HFFc6 (cell line): ENCODE measurements at places on chromosomes 6 and 20. TPM values are rescaled to one million over a fixed set of nuclear protein-coding genes. Genes with fewer than 3 reads are reported as not detected.

C6orf15 gene
- not detected in 3 replicates for total RNA-seq

- H3K4me1 ChIP-seq = no peaks in the 10 kb centered on the region
- H3K4me3 ChIP-seq = no peak overlapping the region
- peaks cover 2% of the 10 kb centered on the region for H3K27me3 ChIP-seq
- no peak for DNase-seq
These were observed 132.9 kb downstream of the JPH2 start for GRCh38 chr20:44054118-44054517.

DNA sequence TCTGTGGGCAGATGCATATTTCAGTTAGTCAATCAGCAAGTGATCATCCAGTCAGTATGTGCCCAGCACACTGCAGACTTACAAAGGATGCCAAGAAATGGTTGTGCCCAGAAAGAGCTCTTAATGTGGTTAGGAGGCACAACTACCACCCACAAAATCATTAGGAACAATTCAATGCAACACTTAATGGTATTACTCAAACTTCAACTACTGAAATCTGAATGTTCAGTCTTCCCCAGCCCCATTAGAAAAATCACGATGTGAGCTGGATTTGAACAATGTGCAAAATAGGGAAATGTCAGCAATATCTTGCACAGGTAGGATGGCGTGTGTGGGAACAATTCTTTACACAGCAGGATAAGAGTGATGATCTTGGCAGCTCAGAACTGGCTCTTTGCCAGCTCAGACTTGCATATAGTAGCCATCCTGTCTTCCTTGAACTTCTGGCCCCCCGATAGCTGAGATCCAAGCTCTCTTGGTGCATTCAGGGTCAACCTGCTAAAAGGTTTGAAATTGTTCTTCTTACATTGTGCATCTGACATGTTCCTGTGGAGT, 556.7 kb upstream of the HTR1E start:
- H3K36me3 ChIP-seq = no peaks in the 10 kb centered on the region
- H3K27ac ChIP-seq = no peak overlapping the region
- DNase-seq = no peak
- no peaks in the 10 kb centered on the region for H3K27me3 ChIP-seq
- no peaks in the 10 kb centered on the region for H3K4me1 ChIP-seq

HUS1B gene
- total RNA-seq = 0.21 to 0.24 TPM in 2 of 3 replicates, not detected in the other

DNA sequence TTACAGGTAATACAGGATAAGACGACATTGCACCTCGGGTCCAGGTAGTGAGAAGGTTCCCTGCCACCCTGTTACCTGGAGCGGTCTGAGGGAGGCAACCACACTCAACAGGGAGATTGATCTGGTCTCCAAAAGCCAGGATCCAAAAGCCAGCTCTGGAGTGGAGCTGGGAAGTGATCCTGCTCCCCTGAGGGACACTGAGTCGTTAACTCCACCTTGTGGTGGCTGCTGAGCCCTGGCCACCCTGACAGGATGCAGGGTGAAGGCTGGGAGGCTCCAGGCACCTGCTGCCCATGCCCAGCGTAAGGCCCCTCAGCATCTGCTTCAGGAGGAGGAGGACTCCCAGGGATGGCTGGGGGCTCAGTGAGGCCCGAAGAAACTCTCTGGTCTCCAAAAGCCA, 38.7 kb upstream of the SLC22A2 start:
- no peak overlapping the region for H3K27ac ChIP-seq
- no peak for DNase-seq
- no peaks in the 10 kb centered on the region for H3K4me1 ChIP-seq
- no peaks in the 10 kb centered on the region for H3K36me3 ChIP-seq

- H3K4me3 ChIP-seq = no peak overlapping the region
- H3K4me1 ChIP-seq = peaks cover 28% of the 10 kb centered on the region
- no peaks in the 10 kb centered on the region for H3K36me3 ChIP-seq
- H3K27me3 ChIP-seq = peaks cover 4% of the 10 kb centered on the region; the same call in 1 of the 2 replicates
- H3K27ac ChIP-seq = no peak overlapping the region
These were observed 119.4 kb upstream of the ARMC2 start for GRCh38 chr6:108728826-108729225.
